ENCODE measurements at places on chromosomes 12 and 14.

- no peak for DNase-seq
These were observed 19.0 kb upstream of the DRAM1 start for GRCh38 chr12:101858361-101858760.

GRCh38 chr14:92886337-92886736 lies 36.6 kb upstream of the CHGA start:
- no peak for DNase-seq

GRCh38 chr12:109624467-109624866 lies 50.9 kb downstream of the MVK start:
- no peak for DNase-seq

DNA sequence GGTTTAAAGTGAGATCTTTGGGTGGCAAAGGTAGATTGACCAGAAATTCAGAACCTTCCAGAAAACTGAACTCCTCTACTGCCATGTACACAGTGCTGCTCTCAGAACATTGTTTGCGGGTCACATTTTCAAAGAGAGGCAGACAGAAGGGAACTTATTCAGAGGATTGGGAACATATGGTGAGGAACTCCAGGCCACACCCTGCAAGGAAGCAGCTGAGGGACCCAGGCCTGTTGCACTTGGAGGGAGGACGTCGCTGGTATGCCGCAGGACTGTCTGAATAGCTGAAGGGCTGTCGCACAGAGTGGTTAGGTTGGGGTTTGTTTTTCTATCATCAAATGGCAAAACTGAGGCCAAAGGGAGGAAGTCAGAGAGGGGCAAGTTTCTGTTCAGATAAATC lies 441.1 kb downstream of the DPF3 start:
- DNase-seq: no peak

DNA sequence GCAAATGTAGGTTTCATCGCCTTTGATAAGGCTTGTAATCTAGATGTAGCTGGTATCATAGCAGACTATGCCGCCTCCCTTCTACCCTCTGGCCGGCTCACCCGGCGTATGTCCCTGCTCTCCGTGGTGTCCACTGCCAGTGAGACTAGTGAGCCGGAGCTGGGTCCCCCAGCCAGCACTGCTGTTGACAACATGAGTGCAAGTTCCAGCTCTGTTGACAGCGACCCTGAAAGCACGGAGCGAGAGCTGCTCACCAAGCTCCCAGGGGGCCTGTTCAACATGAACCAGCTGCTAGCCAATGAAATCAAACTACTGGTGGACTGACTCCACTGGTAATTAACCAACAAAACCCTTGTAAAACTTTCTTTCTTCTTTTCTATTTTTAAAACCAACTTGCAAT lies 49.0 kb upstream of the A2ML1 start:
- no peak for DNase-seq

GRCh38 chr14:53399057-53399456 lies 245.9 kb upstream of the DDHD1 start:
- no peak for DNase-seq

DNA sequence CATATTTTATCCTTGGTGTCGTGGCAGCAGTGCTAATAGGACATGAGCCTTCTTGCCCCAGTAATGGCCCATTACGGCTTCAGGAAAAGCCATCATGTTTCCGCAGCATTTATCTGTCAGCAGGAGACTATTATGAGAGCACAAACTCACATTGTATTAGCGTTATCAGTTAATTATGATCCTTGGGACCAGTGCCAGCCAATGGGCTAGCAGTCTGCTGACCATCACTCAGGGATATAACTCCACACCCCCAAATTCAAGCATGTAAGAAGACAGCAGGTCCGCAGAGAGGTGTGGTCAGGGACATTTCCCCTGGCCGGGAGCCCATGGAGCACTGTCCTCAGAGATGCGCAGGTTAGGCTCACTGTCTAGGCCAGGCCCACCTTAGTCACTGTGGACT lies 4.9 kb upstream of the ESRRB start:
- DNase-seq: no peak

DNA sequence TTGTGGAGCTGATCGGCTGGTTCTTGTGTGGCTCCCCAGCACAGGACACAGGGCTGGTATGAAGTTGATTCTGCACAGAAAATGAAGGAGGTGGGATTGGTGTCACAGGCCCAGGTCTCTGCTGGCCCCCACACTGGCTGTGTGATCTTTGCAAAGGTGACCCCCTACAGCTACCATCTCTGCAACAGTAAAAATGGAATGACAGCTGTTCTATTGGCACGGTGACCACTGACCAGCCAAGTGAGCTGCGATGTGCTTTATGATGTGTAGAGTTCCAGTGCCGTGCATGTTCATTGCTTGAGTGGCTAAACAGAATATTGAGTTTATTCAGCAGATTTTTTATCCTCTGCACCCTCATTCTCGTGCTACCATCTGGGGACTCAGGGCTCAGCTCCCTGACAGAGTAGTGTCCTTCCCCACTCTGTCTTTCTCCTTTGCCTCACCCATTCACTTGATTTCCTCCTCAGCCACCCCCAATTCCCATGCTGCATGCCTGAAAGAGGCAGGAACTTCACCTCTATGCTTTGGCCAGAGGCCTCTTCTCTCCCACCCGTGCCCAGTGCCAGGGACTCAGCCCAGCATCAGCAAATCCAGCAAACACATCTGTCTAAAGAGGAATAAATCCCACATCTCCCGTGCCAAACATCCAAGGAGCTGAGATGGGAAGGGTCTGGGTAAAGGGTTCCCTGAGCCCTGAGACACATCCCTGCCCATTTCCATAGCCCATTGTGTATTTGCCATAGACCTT lies 21.2 kb downstream of the C14orf132 start:
- no peak for DNase-seq

GRCh38 chr14:67240168-67240932 lies 885 bp upstream of the PALS1 start:
- DNase-seq: no peak

GRCh38 chr12:67701121-67701520 lies 52.6 kb downstream of the DYRK2 start:
- DNase-seq: no peak

DNA sequence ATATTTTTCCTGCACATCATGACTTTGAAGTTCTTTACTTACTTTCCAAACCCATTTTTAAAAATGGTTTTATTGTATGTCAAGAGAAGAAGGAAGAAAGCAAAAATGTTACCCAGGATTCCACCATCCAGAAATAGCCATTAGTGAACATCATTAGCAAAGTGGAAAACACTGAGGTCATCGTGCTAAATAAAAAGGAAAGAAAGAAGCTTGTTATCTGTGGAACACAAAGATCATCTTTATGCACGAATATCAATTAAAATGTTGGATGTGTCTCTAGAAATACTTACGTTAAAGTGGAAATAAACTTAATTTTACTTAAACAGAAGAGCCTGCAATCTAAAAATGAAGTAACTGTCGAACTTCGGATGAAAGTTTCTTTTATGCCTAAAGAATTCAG lies 27.3 kb downstream of the SFSWAP start:
- no peak for DNase-seq

DNA sequence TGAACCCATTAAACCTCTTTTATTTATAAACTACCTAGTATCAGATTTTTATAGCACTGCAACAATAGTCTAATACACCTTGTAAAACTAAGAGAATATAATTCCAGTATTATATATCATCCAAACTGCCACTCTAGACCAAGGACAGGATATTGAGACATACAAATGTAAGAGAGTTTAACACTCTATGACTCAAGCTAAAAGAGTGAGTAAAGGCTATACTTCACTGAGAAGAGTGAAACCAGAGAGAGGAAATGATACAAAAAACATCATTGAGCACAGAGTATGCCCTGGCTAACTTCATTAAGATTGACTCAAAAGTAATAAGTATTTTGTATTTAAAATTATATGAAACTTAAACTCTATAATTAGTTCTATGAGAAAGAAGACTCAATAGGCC lies 1951.9 kb upstream of the SEL1L start:
- no peak for DNase-seq

- DNase-seq: no peak
These were observed 74.0 kb downstream of the PCNX1 start for GRCh38 chr14:70981000-70981952.

- DNase-seq: no peak
These were observed at the start of gene MEG3 for GRCh38 chr14:100825713-100826331. Gene MEG3 (plus strand): TSS chr14:100826118.

DNA sequence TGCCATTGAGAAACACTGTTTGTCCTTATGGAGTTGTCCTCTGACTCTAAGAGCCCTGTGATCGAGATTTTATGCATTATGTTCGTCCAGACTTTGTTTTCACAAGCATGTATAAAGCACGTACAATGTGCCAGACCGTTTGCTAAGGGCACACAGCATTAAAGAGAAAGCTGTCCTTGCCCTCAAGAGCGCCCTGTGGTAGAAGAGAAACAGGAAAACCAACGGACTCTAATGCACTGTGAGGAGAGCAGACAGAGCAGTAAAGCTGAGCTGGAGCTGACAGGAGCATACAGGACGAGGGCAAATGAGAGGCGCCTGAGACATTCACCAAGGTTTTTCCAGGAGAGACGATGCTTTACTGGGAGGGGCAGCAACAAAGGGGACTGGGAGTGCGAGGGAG lies 66.2 kb upstream of the OVCH1 start:
- no peak for DNase-seq

DNA sequence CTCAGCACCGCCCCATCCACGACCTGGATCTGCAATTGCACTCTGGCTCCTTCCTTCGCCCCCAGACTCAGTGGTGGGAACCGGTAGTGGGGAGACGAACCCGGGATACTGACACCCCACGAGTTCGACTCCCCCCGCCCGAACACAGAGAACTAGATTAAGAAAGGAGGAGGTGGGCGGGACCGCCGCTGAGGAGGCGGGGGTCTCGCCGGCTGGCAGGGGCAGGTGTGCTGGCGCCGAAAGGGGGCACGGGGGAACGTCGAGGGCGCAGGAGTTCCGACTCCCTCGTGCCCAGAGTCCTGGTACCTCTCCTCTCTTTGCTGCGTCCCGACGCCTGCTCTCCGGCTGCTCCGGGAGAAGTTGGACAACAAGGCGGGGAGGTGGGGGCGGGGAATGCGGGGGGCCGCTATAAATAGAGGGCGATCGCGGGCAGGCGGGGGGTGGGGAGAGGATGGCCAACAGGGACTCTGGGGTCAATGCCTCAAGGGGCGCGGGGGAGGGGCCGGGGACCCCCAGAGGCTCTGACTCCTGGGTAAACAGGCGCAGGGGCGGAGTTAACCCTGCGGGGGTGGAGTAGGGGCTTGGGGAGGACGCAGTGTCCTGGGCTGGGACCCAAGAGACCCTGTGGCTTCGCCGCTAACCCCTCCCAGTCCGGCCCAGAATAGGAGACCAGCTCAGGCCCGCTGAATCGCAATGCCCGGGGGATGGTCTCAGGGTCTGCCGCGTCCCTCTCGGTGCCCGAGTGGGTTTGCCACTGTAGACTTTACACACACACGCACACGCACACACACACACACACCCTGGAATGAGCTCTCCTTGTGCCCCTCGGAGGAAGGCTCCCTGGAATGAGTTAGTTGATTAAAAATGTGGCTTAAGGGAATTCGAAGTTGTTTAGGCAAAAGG lies 761 bp upstream of the NDRG2 start:
- DNase-seq: no peak

- peak; percentile 57 for DNase-seq
These were observed 4.5 kb downstream of the DHH start for GRCh38 chr12:49089821-49090773.

GRCh38 chr12:69546693-69547438 lies 38.4 kb upstream of the CCT2 start:
- DNase-seq: no peak

DNA sequence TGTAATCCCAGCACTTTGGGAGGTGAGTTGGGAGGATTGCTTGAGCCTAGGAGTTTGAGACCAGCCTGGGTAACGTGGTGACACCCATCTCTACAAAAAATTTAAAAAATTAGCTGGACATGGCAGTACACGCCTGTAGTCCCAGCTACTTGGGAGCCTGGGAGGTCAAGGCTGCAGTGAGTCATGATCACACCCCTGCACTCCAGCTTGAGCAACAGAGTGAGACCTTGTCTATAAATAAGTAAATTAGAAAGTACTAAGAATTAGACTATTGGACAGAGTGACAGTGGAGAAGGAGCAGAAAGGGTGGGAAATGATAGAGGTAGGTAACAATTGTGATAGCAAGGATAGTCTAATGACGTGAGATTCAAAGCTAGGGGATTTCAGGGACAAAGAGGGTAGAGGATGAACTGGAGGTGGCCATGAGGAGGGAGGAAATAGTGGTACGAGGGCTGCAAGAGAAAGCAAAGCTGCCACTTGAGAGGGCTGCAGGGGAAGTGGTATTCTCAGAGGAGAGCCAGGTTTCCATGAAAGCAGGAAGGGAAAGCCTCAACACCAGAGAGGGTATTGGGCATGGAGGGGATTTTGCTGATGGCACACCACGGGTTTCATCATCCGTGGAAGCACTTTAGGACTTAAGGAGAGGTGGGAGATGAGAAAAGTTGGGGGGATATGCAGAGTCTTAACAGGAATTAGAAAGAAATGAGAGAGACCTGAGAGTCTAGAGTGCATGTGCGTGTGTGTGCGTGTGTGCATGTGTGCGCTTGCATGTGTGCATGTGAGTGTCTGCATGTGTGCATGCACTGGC lies 85.6 kb downstream of the SYNE2 start:
- no peak for DNase-seq

- DNase-seq: no peak
These were observed 369 bp downstream of the DEPDC4 start for GRCh38 chr12:100266585-100266834.

DNA sequence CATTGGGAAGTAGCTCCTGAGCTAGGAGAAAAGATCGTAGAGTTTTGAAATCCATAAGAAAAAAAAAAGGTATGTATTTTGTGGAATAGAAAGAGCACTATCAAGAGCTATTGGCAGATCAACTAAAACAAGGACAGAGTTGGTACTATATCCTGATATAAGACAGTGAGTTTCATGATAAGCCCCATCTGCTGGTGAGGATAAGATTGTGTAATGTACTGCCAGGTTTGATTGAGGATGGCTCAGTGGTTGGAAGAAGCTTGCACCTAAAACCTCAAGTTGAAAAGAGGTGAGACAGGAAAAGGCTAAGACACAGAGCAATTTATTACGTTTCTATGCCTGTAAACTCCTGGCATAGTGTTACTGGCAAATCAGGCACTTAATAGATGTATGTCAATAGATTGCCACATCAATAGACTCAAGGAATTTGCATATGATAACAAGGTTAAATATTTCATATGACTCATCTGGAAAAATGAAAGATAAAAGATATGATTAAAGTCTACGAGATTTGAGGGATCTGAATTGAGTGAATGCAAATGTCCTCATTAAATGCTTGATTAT lies 525.6 kb downstream of the FLRT2 start:
- DNase-seq: no peak

Measured in activated T-cell treated with anti-CD3 and anti-CD28 coated beads, Interleukin-2, amount 50 U/mL, for 1 hour (primary cell).